ENCODE measurements at places on chromosomes 1 and 21.

DNA sequence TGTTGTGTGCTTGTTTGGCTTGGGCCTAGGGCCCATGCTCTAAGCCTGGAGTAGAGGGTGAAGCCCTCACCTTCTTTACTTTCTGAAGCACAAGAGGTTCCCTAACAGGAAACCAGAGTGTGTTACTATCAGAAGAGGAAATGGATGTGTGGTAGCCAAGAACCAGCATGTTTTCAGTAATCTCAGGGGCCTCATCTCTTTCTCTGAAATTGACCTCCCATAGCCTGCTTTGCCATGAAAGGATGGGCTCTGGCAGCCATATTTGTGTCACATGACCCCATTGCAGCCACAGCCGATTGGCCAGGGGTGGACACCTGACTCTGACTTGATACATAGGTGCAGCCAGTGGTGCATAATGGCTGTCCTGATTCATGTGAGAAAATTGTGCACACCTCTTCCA lies 18.6 kb downstream of the A3GALT2 start:
- peak; percentile 35 for DNase-seq

DNA sequence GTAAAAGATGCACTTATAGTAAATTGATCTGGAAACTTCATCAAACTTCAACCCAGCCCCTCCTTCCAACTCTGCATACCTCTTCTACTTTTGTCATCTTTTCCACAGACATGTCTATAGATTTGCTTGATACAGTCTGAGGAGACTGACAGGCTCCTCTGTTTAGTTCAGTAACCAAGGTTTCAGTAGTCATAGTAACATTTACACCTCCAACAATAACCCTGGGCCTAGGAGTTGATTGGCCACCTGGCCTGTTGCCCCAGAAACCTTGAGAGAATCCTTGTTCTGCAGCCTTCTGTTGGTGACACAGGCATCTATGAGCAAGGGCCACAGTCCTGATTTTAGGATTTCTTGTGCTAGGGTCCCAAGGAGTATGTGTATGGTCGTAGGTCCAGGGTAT lies at the start of gene CFAP141:
Gene CFAP141, minus strand, starts transcription at position 138 of the 400 bp plus-strand sequence. Its CDS starts 26 bp downstream, at position 112.
- peak; percentile 31 for DNase-seq

- no peak for DNase-seq
Observed at GRCh38 chr1:112472142-112472541, 36.6 kb upstream of the WNT2B start.

DNA sequence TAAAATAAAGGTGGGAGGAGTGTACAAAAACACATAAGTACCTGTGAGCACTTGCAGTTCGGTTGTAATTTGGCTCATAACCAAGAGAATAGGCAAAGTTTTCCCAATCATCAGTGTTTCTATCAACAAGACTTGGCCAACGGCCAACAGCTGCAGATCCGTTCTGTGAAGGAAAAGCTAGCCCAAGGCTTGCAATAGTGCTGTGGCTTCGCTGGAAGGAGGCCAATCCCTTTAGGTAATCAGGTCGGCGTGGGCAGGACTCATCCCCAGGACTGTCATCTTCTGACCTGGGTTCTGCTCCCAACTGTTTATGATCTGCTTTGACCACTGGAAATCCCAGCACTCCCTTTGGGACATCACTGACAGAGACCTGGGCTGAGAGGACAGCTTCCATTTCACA lies 107.8 kb downstream of the LYST start:
- no peak for DNase-seq

DNA sequence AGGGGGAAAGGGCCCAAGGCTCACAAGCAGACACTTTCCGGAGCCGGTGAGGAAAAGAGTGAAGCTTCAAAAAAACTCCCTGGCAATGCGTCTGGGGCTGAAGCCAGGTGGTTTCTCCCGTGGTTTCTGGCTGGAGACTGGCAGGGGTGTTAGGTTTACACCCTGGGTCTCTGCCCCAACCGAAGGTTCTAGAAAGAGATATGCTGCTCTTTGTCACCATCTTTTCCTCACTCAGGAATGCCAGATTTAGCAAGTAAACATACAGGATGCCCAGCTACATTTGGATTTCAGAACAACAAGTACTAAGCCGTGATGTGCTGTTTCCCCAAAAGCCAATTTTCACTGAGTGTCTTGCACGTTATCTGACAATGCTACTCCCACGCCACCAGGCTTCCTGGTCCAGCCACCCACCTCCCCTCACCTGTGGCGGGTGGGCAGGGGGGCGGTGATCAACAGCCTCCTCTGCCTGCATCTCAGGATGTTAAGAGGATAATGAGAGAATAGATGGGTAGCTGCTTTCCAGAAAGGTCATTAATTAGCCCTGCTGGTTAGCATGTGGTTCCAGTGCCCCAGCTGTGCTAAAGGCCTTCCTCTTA lies 69.6 kb upstream of the OLIG2 start:
- no peak for DNase-seq

DNA sequence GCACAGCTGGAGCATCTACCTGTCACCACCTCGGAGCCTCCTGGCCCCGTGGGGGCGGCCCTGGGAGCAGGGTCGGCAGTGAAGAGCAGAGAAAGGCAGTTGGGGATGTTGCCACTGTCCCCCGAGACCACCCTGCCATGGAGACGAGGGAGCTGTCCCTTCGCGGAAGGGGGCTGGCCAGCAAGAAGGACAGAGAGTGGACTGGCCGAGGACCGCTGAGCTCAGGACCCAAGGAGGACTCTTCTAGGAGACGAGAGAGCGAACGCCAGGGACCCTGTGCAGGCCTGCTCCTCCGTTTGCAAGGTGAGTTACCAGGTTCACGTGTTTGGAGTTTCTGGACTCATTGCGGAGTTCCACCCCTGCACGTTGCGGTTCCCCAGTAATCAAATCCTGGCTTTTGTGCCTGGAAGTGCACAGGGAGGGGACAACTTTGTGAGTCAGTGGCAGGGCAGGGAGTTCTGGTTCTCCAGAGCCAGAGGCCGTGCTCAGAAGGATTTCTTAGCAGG lies 5.6 kb upstream of the POFUT2 start:
- DNase-seq = no peak

DNA sequence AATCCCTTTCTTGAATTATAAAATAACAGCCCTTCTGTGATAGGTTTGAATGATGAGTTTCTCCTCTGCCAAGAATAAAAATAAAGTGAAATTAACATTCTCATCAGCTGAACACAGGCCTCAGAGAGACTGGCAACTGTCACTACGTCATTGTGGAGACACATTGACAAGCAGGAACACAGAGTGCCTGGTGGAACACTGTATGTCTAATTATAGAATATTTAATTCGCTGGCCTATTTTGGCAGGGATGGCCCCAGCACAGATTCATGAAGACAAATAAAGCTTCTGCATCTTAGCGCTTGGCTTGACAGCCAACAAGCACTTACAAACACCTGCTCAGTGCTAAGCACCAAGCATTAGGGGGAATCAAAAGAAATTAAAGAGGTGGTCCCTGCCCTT lies 52.0 kb upstream of the SMYD2 start:
- no peak for DNase-seq

- DNase-seq = no peak
Observed at GRCh38 chr1:37387854-37388253, 86.5 kb upstream of the ZC3H12A start.

DNA sequence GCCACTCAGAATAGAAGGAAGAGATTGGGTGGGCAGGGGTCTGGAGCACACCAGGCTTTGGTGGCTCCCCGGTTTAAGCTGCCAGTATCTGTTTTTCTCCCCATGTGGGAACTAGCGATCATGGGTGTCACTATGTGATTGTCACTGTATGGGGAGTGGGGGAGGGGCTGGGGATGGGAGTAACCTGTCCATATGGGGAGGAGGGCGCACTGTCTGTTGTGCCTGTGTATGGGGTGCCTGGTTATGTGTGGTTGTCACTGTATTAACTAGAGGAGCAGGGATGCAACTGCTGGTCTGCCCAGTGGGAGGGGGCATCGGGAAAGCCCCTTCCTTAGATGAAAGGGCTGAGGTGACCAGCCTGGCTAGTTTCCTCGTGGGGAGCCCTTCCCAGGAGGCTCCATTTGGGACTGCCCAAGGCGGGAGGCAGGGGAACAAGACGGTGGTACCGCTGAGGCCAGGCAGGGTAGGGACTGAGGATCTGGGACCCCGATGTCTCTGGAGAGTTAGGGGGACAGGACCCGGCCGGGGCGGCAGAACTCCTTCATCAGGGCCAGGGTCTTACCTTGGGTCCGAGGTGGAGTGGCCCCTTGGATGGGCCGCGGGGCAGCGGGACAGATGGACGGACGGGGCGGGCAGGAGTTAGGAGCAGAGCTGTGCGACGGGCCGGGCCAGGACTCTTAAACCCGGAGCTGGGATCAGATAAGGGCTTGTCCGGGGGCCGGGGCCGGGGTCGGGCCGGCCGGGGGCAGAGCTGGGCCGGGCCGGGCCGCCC lies at the start of gene KCNJ10:
Gene KCNJ10, minus strand, starts transcription at position 701 of the 772 bp plus-strand sequence. CDS start 27,628 bp downstream, outside the sequence.
- DNase-seq = no peak

DNA sequence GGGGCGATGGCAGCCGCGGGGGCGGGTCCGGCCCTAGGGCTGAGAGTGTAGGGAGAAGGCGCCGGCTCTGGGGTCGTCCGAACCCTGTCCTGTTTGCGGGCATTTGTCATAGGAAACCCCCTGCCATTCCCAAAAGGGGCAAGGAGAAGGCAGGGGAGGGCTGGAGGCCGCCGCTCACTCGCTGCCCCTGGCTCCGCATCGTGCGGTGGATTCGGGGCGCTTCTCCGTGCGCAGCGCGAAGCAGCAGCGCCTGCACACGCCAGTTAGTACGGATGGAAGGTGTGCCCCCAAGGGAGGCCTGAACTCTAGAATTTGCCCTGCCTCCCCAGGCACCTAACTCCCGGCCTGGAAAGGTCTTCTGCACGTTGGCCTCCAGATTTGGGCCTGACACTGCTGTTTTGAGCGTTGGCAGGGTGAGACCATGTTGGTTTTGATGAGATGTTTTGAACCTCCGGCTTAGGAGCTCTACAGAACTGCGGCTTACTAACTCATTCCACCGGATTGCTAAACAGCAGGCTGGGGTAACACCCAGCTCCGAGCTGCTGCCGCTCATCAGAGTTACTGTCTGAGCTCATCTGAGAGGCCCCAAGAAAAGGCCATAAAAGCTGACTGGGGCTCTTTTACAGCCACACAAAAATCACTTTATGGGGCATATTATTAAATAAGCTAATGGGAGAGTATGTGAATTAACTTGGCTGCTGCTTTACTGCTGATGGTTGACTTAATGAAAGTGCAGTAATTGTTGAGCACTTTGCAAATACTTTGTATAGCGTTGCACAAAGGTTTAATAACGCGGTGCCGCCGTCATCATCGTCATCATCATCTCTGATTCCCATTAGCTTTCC lies 987 bp downstream of the GPR137B start:
- peak; percentile 67 for DNase-seq

GRCh38 chr1:20445956-20446355 lies 40.1 kb downstream of the CAMK2N1 start:
- no peak for DNase-seq

- no peak for DNase-seq
Observed at GRCh38 chr1:167483790-167484189, 34.5 kb downstream of the CD247 start.

GRCh38 chr21:28805885-28806284 lies 186.8 kb downstream of the LTN1 start:
- DNase-seq = no peak

- DNase-seq = no peak
Observed at GRCh38 chr1:182835806-182836205, 3.3 kb upstream of the DHX9 start.

GRCh38 chr1:209807509-209807908 lies 1.6 kb upstream of the IRF6 start:
- no peak for DNase-seq

DNA sequence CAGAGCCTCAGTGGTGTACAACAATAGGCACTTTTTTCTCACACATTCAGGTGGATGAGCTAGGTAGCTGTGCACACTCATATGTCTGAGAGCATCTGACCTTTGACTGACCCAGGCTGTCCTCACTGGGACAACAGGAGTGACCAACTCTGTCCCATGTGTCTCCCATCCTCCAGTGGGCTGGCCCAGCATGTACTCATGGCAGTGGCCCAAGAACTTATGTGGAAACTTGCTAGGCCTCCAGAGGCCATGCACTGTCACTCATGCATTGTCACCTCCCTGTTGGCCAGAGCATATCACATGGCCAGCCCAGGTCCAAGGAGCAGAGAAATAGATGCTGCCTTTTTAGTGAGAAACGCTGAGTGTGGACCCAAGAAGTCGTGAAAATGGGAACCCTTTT lies 158.8 kb downstream of the IGSF21 start:
- DNase-seq = no peak

- DNase-seq = no peak
Observed at GRCh38 chr1:247111700-247112478, 7.7 kb upstream of the ZNF669 start.

DNA sequence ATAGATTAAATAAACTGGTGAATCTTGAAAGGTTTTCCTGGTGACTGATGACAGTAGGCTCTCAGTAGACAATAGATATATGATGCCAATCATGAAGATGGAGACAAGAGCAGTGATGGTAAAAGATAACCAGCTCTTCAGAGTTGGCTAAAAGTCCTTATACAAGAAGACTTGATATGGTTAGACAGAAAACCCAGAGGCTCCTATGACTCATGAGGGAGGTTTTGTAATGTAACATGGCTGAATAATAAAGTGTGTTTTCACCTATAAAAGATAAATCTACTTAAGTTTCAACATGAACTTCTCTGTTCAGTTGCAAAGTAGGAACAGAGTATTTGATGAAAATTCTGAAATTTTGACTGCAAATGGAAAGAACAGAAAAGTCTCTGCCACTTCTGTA lies 12.7 kb upstream of the CRNN start:
- no peak for DNase-seq

- DNase-seq = no peak
Observed at GRCh38 chr1:220043646-220044045, 2.7 kb downstream of the EPRS1 start.

- no peak for DNase-seq
Observed at GRCh38 chr21:25400427-25400826, 206.9 kb downstream of the MRPL39 start.

- peak; percentile 80 for DNase-seq
Observed at GRCh38 chr1:111199881-111200801, at the start of gene DENND2D. TSS of gene DENND2D (minus strand) at chr1:111200646. CDS start at chr1:111200459, 187 bp downstream.

- no peak for DNase-seq
Observed at GRCh38 chr21:39014747-39015146, 168.5 kb downstream of the PSMG1 start.

DNA sequence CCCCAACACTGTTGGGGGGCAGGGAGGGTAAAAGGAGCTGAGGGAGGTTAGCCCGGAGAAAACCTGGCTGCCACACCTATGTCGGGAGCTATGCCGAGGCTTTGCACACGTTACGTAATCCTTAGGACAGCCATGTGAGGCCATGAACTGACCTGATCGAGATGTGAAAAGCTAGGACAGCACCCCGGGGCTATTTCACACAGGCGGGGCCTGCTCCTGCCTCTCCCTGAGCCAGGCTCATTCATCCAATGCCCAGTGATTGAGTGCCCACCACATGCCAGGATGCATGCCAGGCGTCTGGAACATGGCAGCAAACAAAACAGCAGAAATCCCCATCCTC lies 30.2 kb downstream of the LDLRAP1 start:
- no peak for DNase-seq

- DNase-seq = no peak
Observed at GRCh38 chr21:15826908-15827601, 97.3 kb downstream of the USP25 start.

- DNase-seq = no peak
Observed at GRCh38 chr1:4700801-4701200, 46.4 kb downstream of the AJAP1 start.
